ENCODE measurements at places on chromosomes 1 and 21.

DNA sequence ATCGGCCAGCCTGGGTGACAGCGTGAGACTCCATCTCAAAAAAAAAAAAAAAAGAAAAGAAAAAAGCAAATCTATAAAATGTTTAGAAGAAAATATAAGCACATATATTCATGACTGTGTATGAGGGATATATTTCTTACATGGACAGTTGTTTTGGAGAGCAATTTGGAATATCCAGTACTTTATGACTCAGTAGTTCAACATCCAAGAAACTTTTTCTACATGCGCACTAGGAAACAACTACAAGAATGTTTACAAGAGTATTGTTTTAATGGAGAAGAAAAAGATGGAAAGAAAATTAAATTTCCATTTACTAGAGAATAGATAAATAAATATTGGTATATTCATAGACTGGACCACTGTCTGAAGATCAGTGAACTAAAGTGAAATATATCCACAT is 77.5 kb downstream of the MAST2 start:
- no peak for DNase-seq

DNA sequence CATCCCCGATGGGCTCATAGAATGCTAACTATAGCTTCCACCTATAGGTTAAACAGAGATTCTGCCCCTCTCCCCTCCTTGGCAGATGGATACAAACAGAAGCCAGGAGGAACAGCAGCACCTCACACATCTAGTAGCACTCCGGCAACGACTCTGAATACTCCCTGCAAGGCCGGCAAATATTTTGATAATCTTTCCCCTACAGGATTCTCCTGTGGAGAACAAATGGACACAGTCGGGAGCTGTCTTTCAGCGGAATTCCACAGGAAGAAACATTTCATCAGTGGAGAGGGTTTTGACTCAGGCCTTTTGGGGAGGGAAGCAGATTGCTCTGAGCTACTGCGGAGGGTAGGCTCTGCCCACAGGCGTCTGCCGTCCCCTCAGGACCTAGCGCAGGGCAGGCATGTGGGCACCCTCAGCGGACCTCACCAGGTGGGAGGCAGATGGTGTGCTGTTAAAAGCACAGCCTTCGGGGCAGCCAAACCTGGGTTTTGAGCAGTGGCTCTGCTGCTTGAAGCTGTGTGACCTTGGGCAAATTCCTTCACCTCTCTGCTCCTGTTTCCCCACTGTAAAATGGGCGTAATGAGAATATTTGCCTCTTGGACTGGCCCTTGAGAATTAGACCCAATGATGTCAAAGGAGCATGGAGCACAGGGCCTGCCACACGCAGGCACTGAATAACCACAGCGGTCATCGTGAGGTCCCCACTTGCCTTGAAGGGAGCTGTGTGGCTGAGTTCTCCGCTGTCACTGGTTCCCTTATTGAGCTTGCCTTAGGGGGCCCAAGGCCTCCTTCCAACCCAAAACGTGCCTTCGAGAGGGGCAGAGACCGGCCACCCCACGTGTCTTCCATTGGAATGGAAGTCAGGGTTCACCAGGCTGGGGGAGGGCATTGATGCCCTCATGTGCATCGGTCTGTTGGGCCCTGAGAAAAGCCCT is 19.2 kb upstream of the BCAR3 start:
- DNase-seq, result no peak

DNA sequence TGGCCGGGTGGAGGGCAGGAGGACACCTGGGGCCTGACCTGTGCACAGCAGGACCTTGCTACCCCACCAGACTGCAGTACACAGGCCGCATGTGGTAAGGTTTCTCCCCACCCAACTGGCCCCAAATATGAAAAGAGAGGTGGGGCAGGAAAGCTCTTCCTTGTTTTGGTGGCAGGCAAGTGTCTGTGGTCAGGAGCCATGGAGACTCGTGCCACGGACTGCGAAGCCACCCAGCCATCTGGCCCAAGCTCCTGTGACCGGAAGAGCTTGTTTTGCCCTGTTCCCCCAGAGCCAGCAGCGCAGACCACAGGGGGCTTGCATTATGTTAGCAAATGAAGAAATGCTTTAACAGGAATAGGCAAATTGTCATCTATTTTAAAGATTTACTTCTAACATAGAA is 54.9 kb downstream of the OLIG1 start:
- DNase-seq, result no peak

- DNase-seq, result no peak
Measured at GRCh38 chr1:109929588-109930251, 19.1 kb downstream of the CSF1 start.

GRCh38 chr1:25206201-25206600 is 26.1 kb downstream of the SYF2 start:
- DNase-seq, result no peak

- DNase-seq, result no peak
Measured at GRCh38 chr21:33839167-33839716, 76.4 kb downstream of the ATP5PO start.

GRCh38 chr1:26265405-26265804 is 14.5 kb upstream of the SH3BGRL3 start:
- no peak for DNase-seq

GRCh38 chr21:24759348-24760075 is 847.8 kb downstream of the MRPL39 start:
- DNase-seq, result no peak

DNA sequence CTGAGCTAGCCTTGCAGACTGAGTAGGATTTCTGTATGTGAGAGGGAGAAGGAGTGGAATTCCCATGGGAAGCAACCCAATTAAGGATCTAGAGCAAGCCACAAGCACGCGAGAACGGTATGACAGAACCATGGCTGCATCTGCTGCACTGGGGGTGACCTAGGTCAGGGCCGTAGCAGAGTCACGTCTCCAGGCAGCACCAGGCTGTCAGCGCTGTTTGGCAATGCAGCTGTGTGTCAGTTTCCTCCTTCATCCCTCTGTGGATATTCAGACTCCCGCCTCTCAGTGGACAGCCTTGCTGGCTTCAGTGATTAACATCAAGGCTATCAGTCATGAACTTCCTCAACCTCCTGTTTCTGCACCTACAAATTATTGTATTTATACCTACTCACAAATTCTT is 118.1 kb upstream of the PPP2R5A start:
- DNase-seq, result no peak
